SJCRH30 (cell line): ENCODE measurements at places on chromosomes 16 and 17.

DNA sequence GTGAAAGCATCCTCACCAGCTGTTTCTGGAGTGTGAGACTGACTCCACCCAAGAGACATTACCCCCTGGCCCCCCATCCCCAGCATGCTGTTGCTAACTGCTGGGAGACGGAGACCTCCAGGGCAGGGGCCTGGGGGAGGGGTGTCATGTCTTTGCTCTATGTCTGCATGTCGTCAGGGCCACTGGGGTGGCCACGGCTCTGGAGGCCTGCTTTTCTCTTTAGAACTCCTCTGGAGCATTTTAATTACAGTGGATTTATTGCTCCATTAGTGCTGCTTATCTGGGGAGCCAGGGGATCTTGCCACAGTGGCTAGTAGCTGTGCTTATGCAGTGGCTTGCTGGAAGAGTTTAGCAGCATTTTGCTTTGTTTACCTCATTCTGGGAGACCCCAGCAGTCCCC lies 32.3 kb downstream of the CLEC16A start:
- H3K27ac ChIP-seq, result no peak overlapping the region
- no peak overlapping the region for H3K4me3 ChIP-seq
- peaks cover 20% of the 10 kb centered on the region for H3K4me1 ChIP-seq

- H3K27me3 ChIP-seq, result peaks cover 8% of the 10 kb centered on the region
- peaks cover 21% of the 10 kb centered on the region for H3K4me1 ChIP-seq
- no peak for DNase-seq
Measured at GRCh38 chr17:50199211-50199802, 2.1 kb downstream of the COL1A1 start.

DNA sequence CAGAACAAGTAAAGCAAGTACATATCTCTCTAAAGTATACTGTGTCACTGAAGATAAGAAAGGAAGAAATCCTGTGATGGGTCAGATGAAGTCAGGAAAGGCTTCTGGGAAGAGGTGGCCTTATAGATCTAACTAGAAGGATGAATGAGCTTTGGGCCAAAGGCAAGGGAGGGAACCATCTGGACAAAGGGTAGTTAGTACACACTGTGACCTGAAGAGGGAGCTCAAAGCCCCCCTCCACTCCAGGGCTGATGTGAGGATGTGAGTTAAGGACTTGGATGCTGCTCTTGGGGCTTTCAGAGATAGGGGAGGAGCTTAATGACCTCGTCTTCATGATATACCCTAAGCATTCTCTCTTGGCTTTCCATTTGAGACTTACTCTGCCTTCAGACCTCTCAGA lies 185.3 kb upstream of the CACNG3 start:
- H3K4me3 ChIP-seq, result no peak overlapping the region
- H3K36me3 ChIP-seq, result no peaks in the 10 kb centered on the region
- H3K4me1 ChIP-seq, result no peaks in the 10 kb centered on the region
- peak; percentile 29 for DNase-seq
- no peak overlapping the region for H3K27ac ChIP-seq

GRCh38 chr17:67680445-67681224 lies 37.1 kb upstream of the NOL11 start:
- H3K27ac ChIP-seq, result no peak overlapping the region
- no peaks in the 10 kb centered on the region for H3K27me3 ChIP-seq
- H3K36me3 ChIP-seq, result no peaks in the 10 kb centered on the region
- DNase-seq, result no peak
- H3K4me1 ChIP-seq, result no peaks in the 10 kb centered on the region

DNA sequence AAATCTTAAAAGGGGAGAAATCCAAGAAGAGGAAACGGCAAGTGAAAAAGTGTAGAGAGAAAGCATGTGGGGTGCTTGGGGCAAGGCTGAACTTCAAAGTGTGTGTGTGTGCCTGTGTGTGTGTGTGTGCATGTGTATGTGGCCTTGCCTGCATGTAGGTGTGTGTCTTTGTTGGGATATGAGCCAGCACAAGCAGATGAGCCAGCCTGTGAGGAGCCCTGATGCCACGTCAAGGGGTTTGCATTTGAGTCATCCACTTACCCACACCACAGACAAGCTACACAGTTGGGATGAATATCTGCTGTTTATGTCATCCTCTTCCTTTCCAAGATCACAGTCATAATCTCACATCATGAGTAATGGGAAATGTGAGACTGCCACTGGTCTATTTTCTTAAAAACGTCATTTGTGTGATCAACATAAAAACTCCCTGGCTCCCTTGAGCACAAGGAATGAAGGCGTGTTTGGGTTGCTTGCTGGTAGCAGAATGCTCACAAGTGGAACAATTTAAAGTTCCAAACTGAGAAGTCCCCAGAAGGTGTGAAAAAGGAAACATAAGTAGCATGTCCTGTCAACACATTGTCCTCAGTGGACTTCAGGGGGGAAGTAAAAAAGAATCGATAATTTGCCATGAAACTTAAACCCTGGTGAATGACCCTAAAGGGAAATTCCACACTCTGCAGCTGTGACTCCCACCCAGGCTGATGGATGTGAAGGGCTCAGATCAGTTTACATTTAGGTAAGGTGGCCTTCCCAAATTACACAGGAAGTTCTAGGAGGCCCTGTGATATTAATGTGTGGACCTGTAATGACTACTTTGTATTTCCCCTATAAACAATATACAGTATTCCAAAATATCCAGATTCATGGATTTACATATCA lies 14.7 kb downstream of the KCTD19 start:
- H3K4me3 ChIP-seq, result no peak overlapping the region

DNA sequence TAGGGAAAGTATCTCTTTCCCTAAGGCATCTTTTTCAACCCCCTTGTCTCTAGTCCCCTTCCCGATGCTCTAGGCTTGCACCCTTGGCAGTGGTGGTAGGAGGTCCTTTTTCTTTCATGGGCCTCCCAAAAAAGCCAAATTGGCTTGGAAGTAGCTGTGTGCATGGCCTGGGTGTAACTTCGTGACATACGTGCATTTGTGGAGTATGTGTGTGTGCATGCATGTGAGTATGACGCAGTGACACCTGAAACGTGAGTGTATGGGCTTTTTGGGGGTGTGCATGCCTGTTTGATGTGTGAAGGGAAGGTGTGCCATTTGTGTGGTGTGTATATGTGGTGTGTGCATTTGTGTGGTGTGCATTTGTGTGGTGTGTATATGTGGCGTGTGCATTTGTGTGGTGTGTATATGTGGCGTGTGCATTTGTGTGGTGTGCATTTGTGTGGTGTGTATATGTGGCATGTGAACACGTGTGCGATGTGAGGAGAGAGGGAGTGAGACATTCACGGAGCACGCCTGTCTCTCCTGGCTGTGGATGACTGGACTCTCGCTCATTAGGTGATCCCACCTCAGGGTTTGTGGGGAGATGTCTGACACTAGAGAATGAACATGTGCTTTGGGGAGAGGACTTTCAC lies 15.7 kb downstream of the IGFBP4 start:
- no peak overlapping the region for H3K4me3 ChIP-seq
- H3K36me3 ChIP-seq, result no peaks in the 10 kb centered on the region
- H3K4me1 ChIP-seq, result peaks cover 28% of the 10 kb centered on the region

DNA sequence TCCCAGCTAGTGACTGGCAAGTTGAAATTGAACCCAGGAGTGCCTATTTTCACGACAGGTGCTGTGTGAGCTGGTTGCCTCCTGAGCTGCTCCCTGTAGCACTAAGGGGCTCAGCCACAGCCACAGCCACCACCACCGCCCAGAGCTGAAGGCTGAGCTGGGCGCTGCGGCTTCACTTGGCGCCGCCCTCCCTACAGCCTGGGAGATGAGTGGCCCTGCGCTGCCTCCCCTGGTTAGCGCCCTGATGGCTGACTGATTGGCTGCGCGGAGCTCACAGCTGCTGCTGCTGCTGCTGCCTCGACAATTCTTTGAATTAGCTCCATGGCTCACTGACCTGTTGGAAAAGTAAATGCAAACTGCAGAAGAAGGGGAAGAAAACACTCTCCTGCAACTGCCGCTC lies 91.8 kb upstream of the TMEM132E start:
- DNase-seq, result no peak
- peaks cover 3% of the 10 kb centered on the region; the same call in 1 of the 2 replicates for H3K27me3 ChIP-seq
- no peaks in the 10 kb centered on the region for H3K4me1 ChIP-seq

GRCh38 chr16:68345351-68345810 lies 34.6 kb downstream of the PRMT7 start:
- H3K36me3 ChIP-seq, result no peaks in the 10 kb centered on the region
- no peak overlapping the region for H3K4me3 ChIP-seq
- no peak overlapping the region for H3K27ac ChIP-seq

DNA sequence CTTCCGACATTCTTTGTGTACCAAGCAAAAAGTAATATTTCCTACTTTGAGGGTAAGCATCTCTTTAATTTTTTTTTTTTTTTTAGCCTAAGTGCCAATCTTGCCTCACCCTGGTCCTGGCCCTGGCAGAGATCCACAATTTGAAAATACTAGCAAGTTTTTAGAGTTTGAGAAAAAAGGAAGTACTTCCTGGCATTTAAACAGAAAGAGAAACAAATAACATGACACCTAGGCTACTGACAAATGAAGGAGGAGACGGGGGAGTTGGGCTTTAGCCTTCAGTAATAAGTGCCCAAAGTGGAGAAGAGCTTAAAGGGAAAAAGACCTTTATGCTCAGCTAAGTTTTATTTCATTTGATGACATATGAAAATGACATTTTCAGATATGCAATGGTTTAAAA lies 92.8 kb downstream of the HS3ST3A1 start:
- DNase-seq, result no peak
- H3K36me3 ChIP-seq, result no peaks in the 10 kb centered on the region
- no peaks in the 10 kb centered on the region for H3K4me1 ChIP-seq
- H3K4me3 ChIP-seq, result no peak overlapping the region
- no peak overlapping the region for H3K27ac ChIP-seq
- H3K27me3 ChIP-seq, result no peaks in the 10 kb centered on the region

- no peaks in the 10 kb centered on the region for H3K36me3 ChIP-seq
- no peak overlapping the region for H3K4me3 ChIP-seq
- no peaks in the 10 kb centered on the region for H3K27me3 ChIP-seq
- no peaks in the 10 kb centered on the region for H3K4me1 ChIP-seq
- no peak for DNase-seq
- no peak overlapping the region for H3K27ac ChIP-seq
Measured at GRCh38 chr16:50539053-50539695, 9.0 kb upstream of the NKD1 start.

- H3K36me3 ChIP-seq, result peaks cover 8% of the 10 kb centered on the region; the same call in 1 of the 2 replicates
- no peak for DNase-seq
- H3K27ac ChIP-seq, result no peak overlapping the region
- H3K4me1 ChIP-seq, result no peaks in the 10 kb centered on the region
- H3K27me3 ChIP-seq, result no peaks in the 10 kb centered on the region
- no peak overlapping the region for H3K4me3 ChIP-seq
Measured at GRCh38 chr17:6525141-6525540, 31.2 kb downstream of the PITPNM3 start.

DNA sequence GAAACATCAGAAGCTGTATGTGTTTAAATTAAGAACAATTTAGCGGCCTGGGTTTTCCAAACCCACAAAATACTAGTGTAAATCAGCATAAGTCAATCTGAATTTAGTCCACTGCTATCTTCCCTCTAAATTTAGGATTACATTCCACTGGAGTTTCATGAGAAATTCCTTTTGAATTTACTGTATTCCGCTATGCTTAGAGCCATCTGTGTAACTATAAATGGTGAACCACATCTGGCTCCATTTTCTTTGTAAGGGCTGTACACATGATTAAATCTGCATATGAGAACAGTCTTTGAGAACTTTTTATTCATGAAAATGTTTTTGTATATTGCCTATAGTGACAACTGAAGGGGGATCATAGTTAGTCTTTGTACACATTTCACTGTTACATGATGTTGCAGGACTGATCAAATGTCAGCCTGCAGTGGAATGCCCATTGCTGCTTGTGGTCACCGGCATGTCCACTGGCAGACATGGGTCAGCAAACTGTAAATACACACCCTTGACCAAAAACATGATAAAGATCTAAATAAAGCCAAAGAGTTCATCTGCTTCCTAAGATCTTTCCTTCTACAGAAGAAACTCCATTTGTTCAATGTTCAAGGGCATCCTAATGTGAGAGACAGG lies 36.8 kb downstream of the RPGRIP1L start:
- no peaks in the 10 kb centered on the region for H3K27me3 ChIP-seq
- no peak overlapping the region for H3K27ac ChIP-seq
- no peak overlapping the region for H3K4me3 ChIP-seq
- no peak for DNase-seq
- no peaks in the 10 kb centered on the region for H3K4me1 ChIP-seq

DNA sequence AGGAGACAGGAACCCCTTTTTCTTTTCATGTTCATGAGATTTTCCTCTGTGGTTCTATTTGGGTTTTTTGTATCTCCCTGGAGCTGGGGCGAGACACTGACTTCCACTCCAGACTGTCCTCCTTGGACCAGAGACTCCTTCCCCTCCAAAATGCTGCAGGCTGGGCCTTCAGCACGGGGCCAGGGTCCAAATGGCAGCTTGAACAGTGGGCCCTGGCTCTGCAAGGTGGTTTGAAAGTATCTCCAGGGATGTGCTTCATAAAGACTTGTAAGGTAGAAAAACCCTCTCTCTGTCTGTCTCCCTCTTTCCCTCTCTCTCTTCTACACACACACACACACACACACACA lies 236.1 kb downstream of the ZNF423 start:
- no peak overlapping the region for H3K4me3 ChIP-seq
- H3K27ac ChIP-seq, result peak overlapping the region; percentile 64
- no peak for DNase-seq
- H3K4me1 ChIP-seq, result peaks cover 17% of the 10 kb centered on the region
- no peaks in the 10 kb centered on the region for H3K36me3 ChIP-seq
- H3K27me3 ChIP-seq, result no peaks in the 10 kb centered on the region

GRCh38 chr17:43169561-43170139 lies 1.4 kb upstream of the NBR1 start:
- H3K27me3 ChIP-seq, result no peaks in the 10 kb centered on the region
- H3K4me3 ChIP-seq, result peak overlapping the region; percentile 66
- peak overlapping the region; percentile 69; the same call in 1 of the 2 replicates for H3K27ac ChIP-seq
- peaks cover 6% of the 10 kb centered on the region for H3K4me1 ChIP-seq
- peak; percentile 5 for DNase-seq
- no peaks in the 10 kb centered on the region for H3K36me3 ChIP-seq

GRCh38 chr16:24166661-24167528 lies 89.2 kb upstream of the CACNG3 start:
- H3K4me1 ChIP-seq, result no peaks in the 10 kb centered on the region
- no peak overlapping the region for H3K4me3 ChIP-seq

GRCh38 chr17:80481284-80482057 lies 5.1 kb upstream of the NPTX1 start:
- peaks cover 12% of the 10 kb centered on the region for H3K4me1 ChIP-seq
- DNase-seq, result peak; percentile 50
- H3K4me3 ChIP-seq, result no peak overlapping the region
- H3K27me3 ChIP-seq, result peaks cover 40% of the 10 kb centered on the region
- H3K27ac ChIP-seq, result no peak overlapping the region

GRCh38 chr17:10360578-10360977 lies 12.2 kb downstream of the MYH13 start:
- peaks cover 8% of the 10 kb centered on the region for H3K4me1 ChIP-seq
- no peaks in the 10 kb centered on the region for H3K36me3 ChIP-seq
- H3K27ac ChIP-seq, result no peak overlapping the region
- no peak for DNase-seq
- H3K4me3 ChIP-seq, result no peak overlapping the region
